ENCODE measurements at places on chromosomes 2 and 18.

DNA sequence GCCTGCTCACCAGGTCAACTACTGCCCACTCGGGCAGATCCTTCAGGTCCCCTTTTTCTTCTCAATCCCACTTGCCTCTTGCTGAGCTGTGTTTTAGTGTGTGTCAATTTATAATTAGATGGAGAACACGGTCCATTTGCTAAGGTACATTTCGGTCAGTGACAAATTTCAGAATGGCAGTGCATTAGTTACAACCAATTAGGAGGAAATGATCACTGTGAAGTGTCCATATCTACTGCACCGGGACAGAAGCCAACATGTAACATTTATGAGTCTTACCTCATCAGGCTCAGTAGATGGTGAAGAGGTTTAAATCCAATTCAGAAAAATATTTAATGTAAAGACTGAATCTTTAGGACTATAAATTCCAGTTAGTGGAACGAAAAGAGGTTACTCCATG, 47.7 kb downstream of the CMPK2 start:
- DNase-seq = no peak

GRCh38 chr2:154565433-154565832, 133.1 kb upstream of the KCNJ3 start:
- no peak for DNase-seq

GRCh38 chr2:28674062-28674712, 77.4 kb upstream of the PPP1CB start:
- no peak for DNase-seq

GRCh38 chr18:36672437-36673344, 156.1 kb downstream of the TPGS2 start:
- no peak for DNase-seq

GRCh38 chr2:160628811-160629210, 135.2 kb upstream of the RBMS1 start:
- DNase-seq = no peak

DNA sequence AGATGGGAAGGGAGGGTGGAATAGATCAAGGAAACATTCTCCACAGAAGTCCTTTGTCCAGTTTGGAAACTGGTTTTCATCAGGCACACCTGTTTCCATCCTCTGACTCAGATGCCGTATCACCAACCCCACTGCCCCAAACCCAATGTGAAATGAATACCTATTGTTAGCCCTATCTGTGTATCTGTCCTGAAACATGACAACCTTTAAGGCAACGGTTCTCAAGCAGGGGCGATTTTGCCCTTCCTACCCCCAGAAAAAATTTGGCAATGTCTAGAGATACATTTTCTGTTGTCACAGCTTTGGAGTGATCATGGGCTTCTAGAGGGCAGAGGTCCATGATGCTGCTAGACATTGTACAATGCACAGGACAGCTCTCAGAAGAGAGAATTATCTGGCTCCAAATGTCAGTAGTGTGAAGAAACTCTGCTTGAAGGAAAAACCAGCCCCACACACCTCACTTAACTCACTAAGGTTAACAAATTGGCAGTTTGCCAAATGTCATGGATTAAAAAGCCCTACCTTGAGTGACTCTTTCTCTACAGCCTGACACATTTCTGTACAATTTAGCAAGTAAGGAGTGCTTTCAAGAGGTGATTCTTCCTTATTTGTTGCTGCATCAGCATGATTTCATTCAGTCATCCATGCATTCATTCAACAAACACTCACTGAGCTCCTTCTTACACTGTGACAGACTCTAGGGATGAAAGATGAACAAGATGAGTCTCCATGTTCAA, 3.4 kb downstream of the SCTR start:
- DNase-seq = no peak

GRCh38 chr2:152092095-152092494, 6.7 kb downstream of the CACNB4 start:
- DNase-seq = no peak

GRCh38 chr18:44758861-44759631, 78.4 kb downstream of the SETBP1 start:
- no peak for DNase-seq

- DNase-seq = no peak
Observed at GRCh38 chr2:169232551-169233154, 129.7 kb downstream of the LRP2 start.

GRCh38 chr18:31744321-31745067, 16.2 kb downstream of the SLC25A52 start:
- no peak for DNase-seq

DNA sequence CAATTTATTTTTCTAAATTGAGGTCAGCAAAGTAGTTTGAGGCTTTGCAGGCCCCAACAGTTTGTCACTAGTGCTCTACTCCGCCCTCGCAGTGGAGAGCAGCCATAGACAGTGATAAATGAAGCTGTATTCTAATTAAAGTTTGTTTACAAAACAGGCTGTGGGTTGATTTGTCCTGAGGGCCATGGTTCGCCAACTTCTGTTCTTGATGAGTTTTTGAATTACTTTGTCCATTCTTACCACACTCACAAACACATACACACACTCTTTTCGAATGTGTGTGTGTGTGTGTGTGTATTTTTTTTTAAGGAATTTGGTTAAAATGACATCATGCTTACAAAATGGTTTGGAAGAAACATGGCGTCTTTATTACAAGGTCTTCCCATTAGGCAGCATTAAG, 68.6 kb downstream of the MTCL1 start:
- no peak for DNase-seq

DNA sequence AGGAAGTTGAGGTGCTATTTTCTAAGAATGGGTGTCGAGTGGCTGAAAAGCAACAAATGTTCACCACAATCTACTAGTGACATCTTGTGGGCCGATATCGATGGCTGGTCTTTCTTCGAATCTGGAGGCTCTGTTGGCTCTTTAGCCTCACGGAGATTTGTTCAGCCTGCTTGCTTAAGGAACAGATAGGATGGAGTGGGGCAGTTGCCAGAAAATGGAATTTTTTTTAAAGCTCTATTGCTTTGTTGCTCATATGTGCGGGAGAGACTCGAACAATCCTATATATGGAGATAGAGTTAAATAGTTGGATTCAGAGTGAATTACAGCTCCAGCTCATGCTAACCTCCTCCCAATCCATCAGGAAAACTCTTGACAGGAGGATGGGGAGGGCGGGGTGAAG, 70.9 kb upstream of the LYPD6B start:
- DNase-seq = no peak

DNA sequence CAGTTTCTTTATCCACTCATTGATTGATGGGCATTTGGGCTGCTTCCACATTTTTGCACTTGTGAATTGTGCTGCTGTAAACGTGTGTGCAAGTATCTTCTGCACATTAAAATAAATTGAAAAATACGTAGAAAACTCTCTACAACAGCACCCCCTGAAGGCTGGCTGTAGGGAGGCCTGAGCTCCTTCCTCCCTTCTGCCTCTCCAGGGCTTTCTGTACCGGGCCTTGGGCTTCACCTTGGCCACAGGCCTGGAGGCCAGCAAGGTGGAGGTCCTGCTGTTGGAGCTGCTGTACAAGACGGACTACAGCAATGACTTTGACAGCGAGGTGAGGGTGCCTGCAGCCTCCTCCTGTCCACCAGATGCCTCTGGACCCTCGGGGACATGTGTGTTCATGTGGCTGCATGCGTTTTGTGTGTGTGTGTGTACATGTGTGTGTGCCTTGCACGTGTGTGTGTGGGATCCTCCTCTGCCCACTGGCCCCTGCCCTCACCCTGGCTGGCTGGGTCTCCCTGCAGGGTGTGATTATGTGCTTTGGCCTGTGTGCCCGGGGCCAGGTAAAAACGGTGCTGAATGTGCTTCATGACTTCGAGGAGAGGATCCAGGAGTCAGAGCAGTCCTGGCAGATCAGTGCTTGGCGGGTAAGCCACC, 29.2 kb downstream of the MROH2A start:
- no peak for DNase-seq

DNA sequence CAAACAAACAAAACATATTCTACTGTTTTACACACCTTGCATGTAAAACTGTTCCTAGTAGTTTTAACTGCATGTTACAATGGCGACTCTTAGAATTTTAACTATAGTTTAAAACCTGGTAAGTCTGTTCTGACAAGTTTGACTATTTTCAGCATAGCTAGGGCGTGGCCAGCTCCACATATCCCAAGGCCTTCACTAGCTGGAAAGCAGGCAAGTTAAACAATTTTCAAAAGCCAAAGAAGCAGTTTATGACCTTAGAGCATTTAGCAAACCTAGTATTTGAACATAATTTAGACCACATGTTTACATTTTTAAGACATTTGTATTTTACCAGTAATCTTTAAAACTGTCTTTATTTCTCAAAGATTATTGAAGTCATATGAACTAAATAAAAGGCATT, 402.8 kb upstream of the SYT4 start:
- DNase-seq = no peak

GRCh38 chr18:79543861-79544385, 135.7 kb upstream of the CTDP1 start:
- DNase-seq = no peak

- no peak for DNase-seq
Observed at GRCh38 chr18:71832946-71833617, 711.1 kb downstream of the CBLN2 start.

- no peak for DNase-seq
Observed at GRCh38 chr2:124489686-124490085, 464.6 kb downstream of the CNTNAP5 start.

DNA sequence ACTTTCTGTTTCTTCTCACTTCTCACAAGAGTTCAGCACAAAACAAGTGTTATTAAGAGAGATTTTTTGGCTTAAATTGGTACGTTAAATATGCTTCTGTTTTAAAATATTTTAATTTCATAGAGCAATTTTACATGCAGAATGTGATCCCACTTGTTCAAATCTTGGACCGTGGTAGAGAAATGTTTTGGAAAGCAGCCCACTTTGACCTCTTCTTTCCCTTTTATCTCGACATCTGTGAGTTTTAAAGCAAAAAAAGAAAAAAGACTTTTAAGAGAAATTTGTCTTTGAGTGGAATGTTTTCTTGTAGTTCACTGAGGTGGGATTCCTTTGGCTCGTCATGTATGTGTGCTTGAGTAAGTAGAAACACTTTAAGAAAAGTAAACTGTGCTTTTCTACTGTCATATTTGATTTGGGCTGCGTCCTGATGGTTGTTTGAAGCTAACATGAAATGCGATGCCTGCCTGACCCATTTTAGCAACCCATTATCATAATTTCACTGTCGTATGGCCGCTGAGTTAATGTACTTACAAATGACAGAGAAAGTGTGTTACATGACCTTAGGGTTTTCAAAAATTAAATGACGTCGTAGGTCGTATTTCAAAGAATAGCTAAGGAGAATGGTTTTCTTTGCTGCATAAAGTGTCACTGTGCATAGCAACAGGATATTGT, 54.5 kb downstream of the TSHZ1 start:
- DNase-seq = no peak

DNA sequence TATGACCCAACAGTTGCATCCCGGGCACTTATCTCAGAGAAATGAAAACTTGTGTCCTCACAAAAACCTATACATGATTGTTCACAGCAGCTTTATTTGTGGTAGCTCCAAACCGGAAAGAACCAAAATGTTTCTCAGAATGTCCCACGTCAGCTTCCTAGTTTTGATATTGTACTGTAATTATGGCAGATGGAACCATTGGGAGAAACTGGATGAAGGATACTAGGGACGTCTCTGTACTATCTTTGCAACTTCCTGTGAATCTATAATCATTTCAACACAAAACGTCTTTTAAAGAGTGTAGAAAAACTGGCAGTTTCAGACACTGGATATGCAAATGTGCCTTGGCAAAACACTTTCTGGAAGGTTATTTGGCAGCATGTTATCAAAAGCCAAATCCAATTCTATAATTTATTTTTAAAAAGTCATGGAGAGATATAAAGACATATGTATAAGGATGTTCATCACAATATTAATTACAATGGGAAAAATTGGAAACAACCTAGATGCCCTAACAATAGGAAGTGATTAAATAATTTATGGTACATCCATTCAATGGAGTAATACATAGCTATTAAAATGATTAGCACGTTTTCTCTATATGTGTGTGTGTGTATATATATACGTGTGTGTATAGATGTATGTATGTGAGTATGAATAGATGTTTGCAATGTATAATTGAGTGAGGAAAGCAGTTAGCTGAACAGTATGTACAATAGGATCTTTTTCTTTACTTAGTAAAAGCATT, 9.8 kb downstream of the SAG start:
- no peak for DNase-seq

GRCh38 chr18:59219672-59220163, at the start of gene GRP:
TSS of gene GRP (plus strand) at chr18:59220158. CDS start at chr18:59220266, 108 bp downstream.
- DNase-seq = no peak

- peak; percentile 14 for DNase-seq
Observed at GRCh38 chr18:76982841-76983583, 149.6 kb downstream of the MBP start.

DNA sequence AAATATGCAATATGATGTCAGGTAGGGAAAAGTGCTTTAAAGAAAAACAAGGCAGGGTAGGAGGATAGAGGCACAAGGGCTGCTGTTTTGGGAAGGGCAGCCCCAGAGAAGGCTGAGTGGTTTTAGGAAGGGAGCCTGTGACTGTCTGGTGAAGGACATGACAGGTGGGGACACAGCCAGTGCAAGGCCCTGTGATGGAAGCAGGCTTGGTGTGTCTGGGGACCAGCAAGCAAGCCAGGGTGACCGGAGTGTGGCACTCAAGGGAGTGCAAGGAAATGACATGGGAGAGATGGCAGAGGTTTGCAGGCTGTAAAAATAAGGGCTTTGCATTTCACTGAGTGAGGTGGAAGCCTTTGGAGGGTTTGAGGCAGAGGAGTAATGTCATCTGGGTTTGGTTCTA, 62.0 kb downstream of the LTBP1 start:
- no peak for DNase-seq
